SK-N-MC (cell line): ENCODE measurements at places on chromosomes 7 and 10.

DNA sequence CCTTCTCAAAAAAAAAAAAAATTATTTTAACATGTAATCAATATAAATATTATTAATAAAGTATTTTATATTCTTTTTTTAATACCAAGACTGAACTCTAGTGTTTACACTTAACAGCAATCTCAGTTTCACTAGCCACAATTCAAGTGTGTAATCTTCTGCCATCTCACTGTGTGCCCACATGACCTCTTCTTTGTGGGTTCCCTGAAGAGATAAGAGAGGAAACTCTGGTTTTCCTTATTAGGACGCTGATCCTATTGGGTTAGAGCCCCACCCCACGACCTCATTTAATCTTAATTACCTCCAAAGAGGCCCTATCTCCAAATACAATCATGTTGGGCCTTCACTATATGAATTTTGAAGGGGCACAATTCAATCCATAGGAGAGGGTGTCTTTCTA, 177.6 kb downstream of the STK31 start:
- DNase-seq: no peak

GRCh38 chr7:80087051-80087770, 47.4 kb upstream of the GNAI1 start:
- no peak for DNase-seq

DNA sequence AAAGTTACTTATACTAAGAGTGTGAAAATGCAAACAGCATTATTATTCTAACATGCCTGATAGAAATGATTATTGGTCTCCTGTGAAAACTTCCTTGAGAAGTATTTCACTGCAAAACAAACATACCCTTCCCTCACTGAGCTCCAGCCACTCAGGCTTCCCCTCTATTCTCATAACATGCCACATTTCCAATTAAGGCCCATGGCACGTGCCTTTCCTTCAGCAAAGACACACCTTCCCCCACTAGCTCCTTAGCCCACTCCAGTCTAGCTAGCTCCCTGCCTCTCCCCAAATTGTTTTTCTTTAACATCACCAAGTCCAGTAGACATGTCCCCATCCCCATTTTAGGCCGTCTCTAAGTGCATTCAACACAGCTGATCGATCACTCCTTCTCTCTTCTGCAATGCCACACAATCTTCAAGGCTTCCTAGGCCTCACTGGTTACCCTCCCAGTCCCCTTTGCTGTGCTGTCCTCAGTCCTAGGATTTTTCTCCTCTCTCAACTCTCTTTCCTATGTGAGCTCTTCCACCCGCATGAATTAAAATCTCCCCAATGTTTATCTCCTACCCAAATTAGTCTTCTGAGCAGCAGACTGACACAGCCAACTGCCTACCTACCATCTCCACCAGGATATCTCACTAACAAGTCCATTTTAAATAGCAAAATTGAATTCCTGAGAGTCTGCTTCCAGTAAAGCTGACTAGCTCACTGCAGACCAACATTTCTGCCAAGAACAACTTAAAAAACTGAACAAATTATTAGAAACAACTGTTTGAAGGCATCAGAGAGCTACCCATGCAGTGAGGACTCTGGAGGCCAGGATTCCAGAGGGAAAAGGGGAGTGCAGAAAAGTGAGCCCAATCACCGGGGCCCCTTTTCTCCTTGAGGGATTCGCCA, 11.9 kb downstream of the CYTH3 start:
- no peak for DNase-seq

GRCh38 chr7:159108491-159108890, 36.2 kb downstream of the VIPR2 start:
- DNase-seq: no peak

DNA sequence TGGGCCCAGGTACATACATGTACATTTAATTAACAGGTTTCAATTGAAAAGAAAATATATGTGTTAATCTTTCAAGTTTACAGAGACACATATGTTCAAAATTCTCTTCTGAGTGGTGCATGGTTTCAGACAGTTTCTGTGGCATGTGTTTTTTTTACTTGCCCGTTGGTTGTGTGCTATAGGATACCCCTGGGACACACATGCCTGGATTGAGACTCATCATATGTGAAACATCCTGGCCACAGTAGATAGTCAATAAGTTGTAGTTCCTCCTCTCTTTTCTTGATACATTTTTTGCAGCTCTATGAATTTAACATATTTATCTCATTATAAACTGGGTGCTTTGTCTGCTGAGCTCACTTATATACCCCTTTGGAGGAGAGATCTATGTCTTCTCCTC, 207.8 kb upstream of the CTBP2 start:
- no peak for DNase-seq

- DNase-seq: no peak
Measured at GRCh38 chr7:25261545-25262140, 33.4 kb upstream of the NPVF start.

DNA sequence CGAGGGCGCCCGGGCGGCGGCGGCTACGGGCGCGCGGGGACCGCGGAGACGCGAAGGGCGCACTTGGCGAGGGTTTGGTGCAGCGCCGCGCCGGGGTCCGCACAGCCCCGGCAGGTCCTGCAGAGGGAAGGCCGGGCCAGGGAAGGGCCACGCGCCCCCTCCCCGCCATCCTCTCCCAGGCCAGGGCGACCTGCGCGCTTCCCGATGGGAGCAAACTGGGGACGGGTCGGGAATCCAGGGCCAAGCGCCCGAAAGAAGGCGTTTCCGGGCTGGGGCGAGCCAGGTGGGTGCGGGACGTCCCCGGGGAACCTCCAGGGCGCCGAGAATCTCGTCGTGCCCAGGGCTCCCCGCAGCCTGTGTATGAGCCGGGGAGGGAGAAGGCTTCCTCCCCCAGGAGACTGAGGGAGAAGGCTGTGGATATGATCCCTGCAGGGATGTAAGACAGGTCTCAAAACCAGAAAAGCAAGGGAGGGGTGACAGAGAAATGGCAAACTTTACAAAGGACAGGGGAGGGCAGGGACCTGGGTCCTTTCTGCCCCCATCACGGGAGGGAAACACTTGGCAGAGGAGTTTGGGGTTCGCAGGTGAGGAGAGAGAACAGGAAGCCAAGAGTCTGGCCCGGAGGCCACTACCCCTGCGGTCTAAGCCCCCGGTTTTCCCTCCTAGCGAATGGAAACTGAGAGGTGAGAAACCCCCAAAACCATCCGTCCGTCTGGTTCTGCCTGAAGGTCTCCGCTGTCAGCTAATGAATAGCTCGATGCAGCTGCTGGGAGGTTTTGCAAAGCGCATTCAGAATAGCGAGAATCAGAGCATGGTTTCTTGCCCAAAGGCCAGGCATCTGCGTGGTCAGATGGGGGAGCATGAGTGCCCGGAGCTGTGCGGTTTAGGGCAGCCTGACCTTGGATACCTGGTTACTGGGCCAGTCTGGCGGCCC, 674 bp downstream of the AMZ1 start:
- no peak for DNase-seq

GRCh38 chr7:134630893-134631292, 15.8 kb upstream of the BPGM start:
- no peak for DNase-seq

DNA sequence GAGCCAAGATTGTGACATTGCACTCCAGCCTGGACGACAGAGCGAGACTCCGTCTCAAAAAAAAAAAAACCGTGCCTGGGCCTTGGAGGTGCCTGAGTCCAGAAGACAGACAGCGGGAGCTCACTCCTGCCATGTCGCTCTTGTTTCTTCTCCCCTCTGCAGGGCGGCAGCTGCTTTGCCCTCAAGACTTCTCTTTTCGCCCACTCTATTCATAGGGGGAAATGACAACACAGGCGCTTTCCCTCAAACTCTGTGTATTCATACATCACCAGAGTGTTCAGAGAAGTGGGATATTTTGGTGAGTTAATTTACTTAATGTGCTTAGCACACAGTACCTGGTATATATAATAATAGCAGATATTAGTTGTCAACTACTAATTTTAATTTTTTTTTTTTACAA, 44.5 kb downstream of the FOXK1 start:
- no peak for DNase-seq

- DNase-seq: no peak
Measured at GRCh38 chr7:130349911-130350782, 5.5 kb downstream of the CPA5 start.

DNA sequence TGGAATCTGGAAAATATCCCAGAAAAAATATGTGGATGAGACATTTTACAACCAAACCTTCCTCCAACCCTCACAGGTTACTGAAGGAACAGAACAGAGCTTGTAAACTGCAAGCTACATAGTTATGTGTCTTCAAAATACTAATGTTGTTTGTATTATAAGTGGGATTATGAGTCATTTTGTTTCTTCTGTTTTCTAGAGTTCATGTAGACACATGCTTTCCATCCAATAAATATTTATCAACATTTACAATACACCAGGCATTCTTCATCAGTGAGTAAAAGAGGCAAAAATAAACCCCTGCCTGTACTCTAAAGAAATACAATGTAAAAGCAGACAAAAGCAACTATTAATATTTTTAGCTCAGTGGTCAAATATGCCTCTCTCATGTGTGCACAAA, 38.0 kb upstream of the TES start:
- DNase-seq: no peak

GRCh38 chr10:14421941-14422340, 91.2 kb upstream of the FRMD4A start:
- no peak for DNase-seq

DNA sequence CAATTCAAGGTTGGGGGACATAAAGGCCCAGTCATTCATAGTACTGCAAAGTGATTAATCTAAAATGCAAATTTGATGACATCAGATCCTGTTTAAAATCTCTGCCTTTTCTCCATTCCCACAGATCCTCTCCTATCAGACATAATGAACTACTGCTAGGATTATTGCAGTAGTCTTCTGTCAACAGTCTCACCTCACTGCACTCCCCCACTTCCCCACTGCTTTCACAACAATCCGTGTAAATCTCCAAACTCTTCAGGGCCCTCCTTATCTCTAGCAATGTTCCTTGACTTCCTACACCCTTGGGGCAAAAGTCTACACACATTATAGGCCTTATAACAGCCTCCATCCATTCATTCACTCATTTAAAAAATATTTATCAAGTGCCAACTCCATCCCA, 112.4 kb downstream of the KBTBD2 start:
- no peak for DNase-seq

- DNase-seq: no peak
Measured at GRCh38 chr7:47367369-47367768, 214.5 kb downstream of the TNS3 start.

GRCh38 chr10:82934429-82934828, 1059.4 kb downstream of the NRG3 start:
- DNase-seq: no peak
